GM13977 (cell line): ENCODE measurements at places on chromosomes 2 and 18.
A peak's percentile ranks its signal among the peaks of the same experiment; 100 is the strongest.

GRCh38 chr2:60502144-60502543 lies 51.3 kb downstream of the BCL11A start:
- no peak for DNase-seq

- DNase-seq = no peak
Measured at GRCh38 chr18:53261241-53261640, 921.2 kb downstream of the DCC start.

DNA sequence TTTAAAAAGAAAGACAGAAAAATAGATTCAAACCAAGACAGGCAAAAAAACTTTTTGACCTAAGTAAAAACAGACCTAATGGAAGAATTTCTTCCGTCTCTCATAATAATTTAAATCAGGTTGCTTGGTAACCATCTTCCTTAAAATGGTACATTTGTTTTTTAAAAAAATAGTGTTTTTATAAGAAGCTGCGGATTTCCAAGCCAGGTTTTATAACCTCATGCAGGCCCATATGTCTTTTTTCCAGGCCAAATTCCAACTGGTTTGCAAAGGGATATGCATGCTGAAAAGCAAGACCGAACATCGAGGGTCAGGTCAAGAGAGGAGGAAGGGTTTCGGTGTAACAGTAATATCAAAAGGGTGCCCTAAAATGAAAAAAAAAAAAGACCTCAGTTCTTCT lies 172.9 kb downstream of the MAIP1 start:
- DNase-seq = no peak

- no peak for DNase-seq
Measured at GRCh38 chr2:134367213-134367612, 113.3 kb downstream of the MGAT5 start.

GRCh38 chr18:60676815-60677214 lies 304.2 kb upstream of the MC4R start:
- DNase-seq = no peak

DNA sequence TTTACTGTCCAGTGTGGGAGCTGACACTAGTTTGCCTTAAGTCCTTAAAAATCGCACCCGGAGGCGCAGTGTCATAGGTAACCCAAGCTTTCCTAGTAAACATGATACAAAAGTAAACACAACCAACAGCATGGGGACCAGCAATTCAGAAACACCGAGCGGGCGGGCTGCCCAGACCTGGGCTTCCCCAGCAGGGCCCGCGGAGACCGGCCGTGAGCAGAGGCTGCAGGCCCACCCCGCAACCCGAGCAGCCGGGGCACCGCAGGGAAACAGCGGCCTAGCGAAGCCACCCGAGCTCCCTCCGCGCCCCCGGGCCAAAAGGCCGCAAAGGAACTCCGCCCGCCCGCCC lies 296 bp downstream of the TTC21B start:
- DNase-seq = no peak

DNA sequence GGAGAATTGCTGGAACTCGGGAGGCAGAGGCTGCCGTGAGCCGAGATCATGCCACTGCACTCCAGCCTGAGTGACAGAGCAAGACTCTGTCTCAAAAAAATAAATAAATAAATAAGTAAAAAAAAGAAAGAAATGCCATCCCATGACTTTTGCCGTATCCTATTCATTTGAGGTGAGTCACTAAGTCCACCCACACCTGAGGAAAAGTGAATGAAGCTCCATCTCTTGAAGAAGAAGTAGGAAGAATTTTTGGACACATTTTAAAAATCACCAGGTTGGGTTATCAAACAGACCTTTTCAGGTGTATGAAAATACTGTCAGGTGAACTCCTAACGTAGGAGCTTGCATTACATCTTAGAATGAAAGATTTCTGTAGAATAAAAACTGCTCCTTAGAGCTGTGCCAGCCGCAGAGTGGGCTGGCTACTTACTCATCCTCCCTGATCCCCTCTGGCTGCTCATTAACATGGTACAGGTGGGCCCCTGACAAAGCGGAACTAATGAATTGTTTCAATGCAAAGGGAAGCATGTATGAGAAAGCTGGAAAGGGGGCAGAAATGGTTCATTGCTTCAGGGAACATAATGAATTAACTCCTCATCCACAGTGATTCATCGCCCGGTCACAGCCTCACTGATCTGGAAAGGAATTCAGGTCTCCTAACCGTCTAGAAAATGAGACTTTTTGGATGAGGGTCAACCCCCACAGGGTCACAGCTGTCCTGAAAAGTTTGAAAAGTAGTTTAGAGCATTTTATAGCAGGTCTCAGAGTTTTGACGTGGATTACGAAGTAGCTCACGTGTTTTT lies 191.4 kb downstream of the SPP2 start:
- no peak for DNase-seq

DNA sequence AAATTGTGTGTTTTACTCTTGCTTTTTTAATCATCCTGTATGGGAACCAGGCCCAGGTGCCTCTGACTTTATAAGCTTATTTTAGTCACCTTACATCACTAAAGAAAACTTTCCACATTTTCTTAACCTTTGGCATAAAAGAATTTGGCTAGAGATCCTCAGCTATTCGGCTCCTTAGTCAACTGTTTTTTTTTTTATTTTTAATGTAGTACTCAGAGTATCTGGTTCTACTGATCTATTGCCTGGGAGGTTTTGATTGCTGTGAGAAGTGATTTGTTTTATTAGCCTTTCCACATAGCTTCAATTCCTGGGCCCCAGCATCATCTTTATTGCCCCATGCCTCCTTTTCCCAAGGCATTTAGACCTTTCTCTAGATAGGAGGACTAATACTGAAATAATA lies 121.0 kb downstream of the MYO1B start:
- no peak for DNase-seq

DNA sequence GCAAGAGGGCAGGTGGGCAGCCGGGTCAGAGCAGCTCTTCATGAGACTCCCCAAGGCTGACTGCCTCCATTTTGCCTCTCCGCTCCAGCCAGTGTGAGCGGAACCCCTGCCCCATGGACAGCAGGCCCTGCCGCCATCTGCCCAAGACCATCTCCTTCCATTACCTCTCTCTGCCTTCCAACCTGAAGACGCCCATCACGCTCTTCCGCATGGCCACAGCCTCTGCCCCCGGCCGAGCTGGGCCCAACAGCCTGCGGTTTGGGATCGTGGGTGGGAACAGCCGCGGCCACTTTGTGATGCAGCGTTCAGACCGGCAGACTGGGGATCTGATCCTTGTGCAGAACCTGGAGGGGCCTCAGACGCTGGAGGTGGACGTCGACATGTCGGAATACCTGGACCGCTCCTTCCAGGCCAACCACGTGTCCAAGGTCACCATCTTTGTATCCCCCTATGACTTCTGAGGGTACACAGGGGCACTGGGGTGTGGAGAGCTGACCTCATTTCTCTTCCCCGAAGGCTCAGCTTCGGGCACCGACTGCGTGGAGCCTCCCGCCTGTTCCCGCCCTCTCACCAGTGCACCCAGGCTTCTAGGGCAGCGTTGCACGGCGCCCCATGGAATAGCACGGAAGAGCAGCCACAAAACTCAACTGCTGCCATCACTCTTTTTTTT lies 49.0 kb downstream of the FBLN7 start:
- no peak for DNase-seq

DNA sequence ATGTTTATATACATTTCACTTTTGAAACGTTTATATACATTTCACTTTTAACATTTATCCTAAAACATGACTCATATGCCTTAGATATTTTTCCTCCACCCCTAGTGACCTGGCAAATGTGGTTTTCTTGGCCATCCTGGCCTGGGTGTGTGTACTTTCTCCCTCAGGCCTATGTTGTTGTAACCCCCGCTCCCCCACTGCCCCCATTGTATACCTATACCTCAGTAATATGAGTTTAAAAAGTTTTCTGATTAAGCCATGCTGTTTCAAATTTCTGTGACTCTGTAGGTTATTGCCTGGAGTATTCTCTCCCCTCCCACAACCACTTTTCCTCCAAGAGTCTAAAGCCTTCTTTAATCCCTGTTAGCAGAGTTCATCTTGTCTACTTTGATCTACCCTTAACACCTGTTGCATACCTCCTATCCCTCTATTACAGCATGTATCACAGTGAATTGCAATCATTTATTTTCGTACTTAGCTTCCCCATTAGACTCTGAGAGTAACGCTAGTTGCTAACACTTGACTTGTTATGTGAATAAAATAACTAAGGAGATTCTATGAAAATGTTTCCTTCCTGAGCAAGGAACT lies 67.9 kb downstream of the LCLAT1 start:
- DNase-seq = no peak

DNA sequence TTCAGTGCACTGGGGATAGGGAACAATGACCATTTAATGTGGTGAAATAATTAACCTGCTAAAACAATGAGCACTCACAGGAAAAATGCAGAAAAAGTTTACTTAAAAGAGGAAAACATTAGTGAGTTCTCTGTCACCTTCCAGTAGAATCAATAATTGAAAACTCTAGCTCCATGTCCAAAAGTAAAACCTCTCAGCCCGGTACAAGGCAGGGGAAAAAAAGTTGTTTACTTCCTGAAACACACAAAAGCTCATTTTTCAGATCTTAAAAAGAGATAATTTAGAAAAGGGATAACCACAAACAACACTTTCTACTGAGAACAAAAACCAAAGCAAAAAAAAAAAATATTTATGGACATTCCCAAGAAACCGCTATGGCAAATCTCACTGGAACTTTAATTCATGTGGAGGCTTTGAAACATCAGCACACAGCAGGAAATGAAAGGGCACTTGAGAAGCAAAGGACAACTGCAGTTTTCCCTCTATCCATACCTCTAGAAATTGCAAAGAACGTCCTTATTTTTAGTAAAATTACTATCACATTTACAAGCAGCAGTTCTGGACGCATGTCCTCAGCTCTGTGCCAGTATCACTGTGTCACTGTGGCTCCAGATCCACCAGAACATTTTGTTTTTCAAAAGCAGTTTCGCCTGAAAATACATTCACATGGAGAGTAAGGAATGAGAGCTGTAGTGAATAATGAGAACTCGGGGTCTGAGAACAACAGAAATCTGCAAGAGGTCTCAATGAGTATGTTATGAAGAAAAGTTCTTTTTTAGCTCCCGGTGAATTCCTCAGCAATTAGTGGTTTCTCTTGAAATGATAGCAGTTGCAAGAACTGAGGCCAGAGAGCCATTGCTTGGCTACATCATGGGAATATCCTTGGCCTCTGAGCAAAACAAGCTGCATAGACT lies 44.7 kb upstream of the DNAH7 start:
- no peak for DNase-seq

DNA sequence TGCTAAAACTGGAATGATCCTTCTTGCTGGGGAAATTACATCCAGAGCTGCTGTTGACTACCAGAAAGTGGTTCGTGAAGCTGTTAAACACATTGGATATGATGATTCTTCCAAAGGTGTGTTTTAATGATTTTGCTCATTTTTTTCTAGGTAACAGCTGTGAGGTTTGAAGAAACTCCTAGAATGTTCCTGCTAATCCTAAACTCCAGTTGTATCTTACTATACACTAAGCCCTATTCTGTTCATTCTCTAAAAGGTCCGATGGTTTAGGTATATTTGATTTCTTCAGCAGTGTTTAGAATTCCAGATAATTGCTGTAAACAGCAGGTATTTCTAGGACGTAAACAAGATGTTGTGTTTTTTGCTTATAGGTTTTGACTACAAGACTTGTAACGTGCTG lies 2.3 kb downstream of the MAT2A start:
- DNase-seq = no peak

GRCh38 chr2:100611079-100612029 lies 48.6 kb downstream of the PDCL3 start:
- no peak for DNase-seq

DNA sequence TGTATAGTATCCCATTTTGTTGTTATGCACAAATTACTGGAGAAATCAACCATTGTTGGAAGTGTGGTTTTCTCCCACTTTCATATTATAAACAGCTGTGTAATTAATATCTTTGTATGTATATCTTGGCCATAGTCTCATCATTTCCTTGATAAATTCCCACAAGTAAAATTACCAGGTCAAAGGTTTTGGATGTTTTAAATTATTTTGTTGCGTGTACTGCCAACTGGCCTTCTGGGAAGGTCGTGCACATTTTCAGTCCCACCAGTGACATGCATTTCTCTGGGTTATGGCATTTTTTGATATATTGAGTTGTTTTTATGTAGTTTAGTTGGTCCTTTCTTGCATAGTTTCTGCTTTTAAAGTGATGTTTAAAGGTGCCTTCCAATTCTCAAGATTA lies 41.5 kb downstream of the TSHZ1 start:
- DNase-seq = no peak

DNA sequence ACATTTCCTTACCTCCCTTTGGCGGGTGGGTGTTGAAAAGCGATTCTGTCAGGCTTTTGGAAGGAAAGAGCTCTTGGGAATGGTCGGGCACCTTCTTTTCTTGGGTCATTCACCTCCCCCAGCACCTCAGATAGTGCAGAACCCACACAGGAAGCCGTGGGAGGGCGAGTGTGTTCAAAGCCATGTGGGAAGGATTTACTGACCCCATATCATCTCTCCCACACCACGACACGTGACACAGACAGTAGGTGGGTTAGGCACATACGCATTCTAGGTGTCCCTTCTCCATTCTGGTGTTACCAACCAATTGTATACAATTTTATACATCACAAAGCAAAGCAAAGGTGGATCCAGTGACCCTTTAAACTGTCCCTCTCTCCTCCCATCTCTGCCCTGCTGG lies 263.7 kb upstream of the REV1 start:
- no peak for DNase-seq

- no peak for DNase-seq
Measured at GRCh38 chr18:21663578-21663977, 41.0 kb downstream of the ABHD3 start.

DNA sequence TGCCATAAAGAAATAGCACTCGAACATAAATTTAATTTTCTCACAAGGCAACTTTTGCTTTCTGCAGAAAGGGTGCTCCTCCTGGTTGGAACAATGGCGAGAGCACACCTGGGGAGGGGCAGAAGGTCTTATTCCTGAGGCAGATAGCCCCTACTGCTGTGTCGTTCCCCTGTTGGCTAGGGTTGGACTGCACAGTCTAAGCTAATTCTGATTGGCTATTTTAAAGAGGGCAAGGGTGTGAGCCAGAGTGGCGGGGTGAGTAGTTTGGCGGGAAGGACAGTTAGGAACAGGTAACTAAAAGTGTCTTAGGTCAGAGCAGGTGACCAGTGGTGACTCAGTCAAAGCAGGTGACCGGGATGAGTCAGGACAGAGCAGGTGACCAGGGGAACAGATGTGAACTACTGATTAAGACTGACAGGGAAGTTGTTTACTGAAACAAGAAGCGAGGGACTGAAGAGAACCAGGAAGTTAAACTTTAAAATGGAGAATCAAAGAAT lies 49.7 kb upstream of the AGAP1 start:
- DNase-seq = no peak

GRCh38 chr2:61948661-61949457 lies 43.4 kb downstream of the COMMD1 start:
- no peak for DNase-seq

DNA sequence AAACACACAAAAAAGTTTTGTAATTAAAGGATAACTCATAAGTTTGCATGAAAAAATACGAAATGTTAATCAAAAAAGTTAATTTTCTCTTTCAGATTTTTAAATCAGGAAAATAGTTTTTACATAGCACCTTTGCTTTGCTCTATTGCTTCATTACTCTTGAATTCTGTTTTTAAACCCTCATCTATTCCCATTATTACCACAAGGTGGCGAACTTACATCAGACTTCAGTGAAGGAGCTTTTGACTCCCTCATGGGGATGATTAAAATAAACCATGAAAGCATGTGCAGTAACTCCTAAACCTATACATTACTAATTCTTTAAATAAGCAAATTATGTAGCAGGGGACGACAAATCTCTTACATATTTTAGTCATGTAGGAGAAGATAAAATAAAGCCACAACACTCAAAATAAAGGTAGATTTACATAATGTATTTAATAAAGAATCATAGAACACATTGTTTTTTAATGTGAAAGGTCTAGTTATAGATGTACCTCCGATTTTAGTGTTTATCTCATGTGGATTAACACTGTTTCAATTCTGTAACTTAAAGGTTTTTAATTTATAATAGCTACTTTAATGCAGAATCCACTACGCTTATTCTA lies 105.2 kb downstream of the NETO1 start:
- DNase-seq = peak; percentile 27
